ENCODE measurements at places on chromosomes 2 and 18.

DNA sequence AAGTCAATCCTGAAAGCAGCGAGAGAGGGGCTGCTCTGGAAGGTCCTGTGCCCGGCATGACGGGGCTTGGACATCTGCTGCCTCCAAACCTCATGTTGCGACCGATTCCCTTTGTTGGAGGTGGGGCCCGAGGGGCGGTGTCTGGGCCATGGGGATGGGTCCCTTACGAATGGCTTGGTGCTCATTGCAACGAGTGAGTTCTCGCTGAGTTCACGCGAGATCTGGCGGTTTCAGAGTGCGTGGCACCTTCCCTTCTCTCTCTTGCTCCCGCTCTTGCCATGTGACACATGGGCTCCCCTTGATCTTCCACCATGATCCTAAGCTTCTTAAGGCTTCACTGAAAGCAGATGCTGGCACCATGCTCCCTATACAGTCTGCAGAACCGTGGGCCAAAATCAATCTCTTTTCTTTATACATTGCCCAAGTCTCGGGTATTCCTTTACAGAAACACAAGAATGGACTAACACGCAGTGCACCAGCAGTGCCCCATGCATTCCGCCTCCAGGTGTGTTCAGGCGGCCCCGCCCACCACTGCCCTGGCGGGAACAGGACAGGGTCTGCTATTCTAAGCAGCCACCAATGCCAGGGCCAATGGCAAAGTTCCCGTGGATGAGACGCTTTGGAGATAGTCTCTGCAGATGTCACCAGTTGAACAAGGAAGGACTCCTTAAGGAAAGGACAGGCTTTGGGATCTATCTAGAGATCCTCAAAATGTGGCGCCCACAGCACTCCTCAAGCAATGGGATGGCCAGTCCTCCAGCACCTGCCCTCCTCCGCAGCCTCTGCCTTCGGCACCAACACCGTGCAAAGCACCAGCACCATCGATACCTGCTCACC lies 63.4 kb downstream of the ZNF516 start:
- no peaks in the 10 kb centered on the region for H3K27me3 ChIP-seq
- DNase-seq: no peak
- peak overlapping the region; percentile 13 for H3K4me3 ChIP-seq
- no peak overlapping the region for H3K27ac ChIP-seq
- H3K4me1 ChIP-seq: peaks cover 57% of the 10 kb centered on the region
- H3K36me3 ChIP-seq: peaks cover 25% of the 10 kb centered on the region

- peak overlapping the region; percentile 15 for H3K27ac ChIP-seq
- H3K4me1 ChIP-seq: peaks cover 24% of the 10 kb centered on the region
- no peak for DNase-seq
- no peaks in the 10 kb centered on the region for H3K36me3 ChIP-seq
- no peaks in the 10 kb centered on the region for H3K27me3 ChIP-seq
- H3K4me3 ChIP-seq: no peak overlapping the region
These were observed 29.1 kb upstream of the CSRNP3 start for GRCh38 chr2:165440367-165440766.

- no peaks in the 10 kb centered on the region for H3K36me3 ChIP-seq
- H3K4me3 ChIP-seq: peak overlapping the region; percentile 82
- DNase-seq: no peak
These were observed 751 bp upstream of the NMI start for GRCh38 chr2:151289972-151290866.

DNA sequence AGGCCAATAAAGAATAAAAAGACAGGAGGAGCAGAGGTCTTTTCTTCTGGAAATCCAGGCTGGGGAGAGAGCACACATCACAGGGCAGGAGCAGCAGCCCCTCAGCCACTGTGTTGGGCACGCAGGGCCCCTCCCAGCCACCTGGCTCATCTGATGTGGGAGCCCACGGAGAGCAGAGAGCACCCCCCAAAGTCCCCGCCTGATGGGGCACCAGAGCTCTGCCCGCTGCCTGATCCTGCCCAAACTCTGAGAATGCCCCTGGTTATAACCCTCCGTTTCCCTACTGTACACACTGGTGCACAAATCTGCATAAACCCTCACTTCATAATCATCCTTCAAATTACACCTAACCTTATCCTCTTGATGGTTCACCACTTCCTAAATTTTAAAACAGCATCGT lies 111.3 kb downstream of the HDAC4 start:
- H3K27ac ChIP-seq: no peak overlapping the region
- no peak overlapping the region for H3K4me3 ChIP-seq
- DNase-seq: no peak
- peaks cover 90% of the 10 kb centered on the region for H3K4me1 ChIP-seq

DNA sequence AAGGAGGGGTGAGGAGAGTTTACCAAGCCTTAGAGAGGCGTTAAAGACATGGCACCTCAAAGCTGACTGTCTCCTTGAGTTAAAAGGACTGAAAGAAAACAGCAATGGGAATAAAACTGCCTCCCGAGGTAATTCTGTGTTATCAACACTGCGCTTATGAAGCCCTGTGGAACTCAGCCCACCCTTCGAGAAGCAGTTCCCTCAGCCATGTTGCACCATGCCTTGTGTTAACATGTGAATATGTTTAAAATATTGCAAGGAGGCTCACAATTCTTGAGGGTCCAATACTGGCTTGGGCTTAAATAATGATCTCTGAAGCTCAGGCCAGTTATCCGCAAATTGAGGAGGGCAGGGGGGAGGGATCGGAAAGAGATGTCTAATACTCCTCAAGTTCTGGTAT lies 14.7 kb downstream of the KLF7 start:
- H3K27ac ChIP-seq: peak overlapping the region; percentile 7
- no peak for DNase-seq
- H3K27me3 ChIP-seq: no peaks in the 10 kb centered on the region
- H3K4me1 ChIP-seq: peaks cover 72% of the 10 kb centered on the region

- peaks cover 18% of the 10 kb centered on the region for H3K36me3 ChIP-seq
- H3K27ac ChIP-seq: peak overlapping the region; percentile 14
- no peak for DNase-seq
- peak overlapping the region; percentile 18 for H3K4me3 ChIP-seq
These were observed 118.9 kb downstream of the PXDN start for GRCh38 chr2:1625281-1626001.

- H3K27ac ChIP-seq: no peak overlapping the region
- no peaks in the 10 kb centered on the region for H3K4me1 ChIP-seq
- H3K36me3 ChIP-seq: peaks cover 17% of the 10 kb centered on the region
- no peak overlapping the region for H3K4me3 ChIP-seq
- H3K27me3 ChIP-seq: no peaks in the 10 kb centered on the region
These were observed 32.7 kb upstream of the RBM44 start for GRCh38 chr2:237765875-237766274.

- no peaks in the 10 kb centered on the region for H3K27me3 ChIP-seq
- H3K4me3 ChIP-seq: no peak overlapping the region
- H3K27ac ChIP-seq: no peak overlapping the region
- no peaks in the 10 kb centered on the region for H3K4me1 ChIP-seq
- DNase-seq: no peak
- H3K36me3 ChIP-seq: no peaks in the 10 kb centered on the region
These were observed 480.9 kb upstream of the TMEFF2 start for GRCh38 chr2:192675681-192676080.

GRCh38 chr2:9141091-9141667 lies 65.4 kb upstream of the ASAP2 start:
- H3K4me1 ChIP-seq: peaks cover 10% of the 10 kb centered on the region
- DNase-seq: no peak
- no peak overlapping the region for H3K27ac ChIP-seq
- H3K36me3 ChIP-seq: no peaks in the 10 kb centered on the region

DNA sequence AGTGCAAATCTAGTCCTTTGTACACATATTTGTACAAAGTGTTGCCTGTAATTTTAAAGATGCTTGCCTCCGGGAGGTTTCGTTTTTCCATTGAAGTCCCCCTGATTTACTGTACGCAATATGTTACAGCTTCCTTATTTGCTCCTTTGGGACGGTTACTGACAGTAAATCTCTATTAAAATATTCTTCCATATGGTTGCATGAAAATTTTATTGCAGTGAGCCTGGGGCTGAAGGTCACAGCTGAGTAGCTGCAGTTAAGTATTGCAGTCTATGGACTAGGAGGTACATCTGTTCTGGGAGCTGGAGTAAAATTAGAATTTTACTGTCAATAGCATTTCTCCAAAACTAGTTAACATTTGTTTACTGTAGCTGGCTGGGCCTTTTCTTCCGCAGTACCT lies 119.2 kb downstream of the ETAA1 start:
- no peak overlapping the region for H3K27ac ChIP-seq
- DNase-seq: no peak
- H3K36me3 ChIP-seq: peaks cover 4% of the 10 kb centered on the region
- H3K4me3 ChIP-seq: no peak overlapping the region
- no peaks in the 10 kb centered on the region for H3K4me1 ChIP-seq

DNA sequence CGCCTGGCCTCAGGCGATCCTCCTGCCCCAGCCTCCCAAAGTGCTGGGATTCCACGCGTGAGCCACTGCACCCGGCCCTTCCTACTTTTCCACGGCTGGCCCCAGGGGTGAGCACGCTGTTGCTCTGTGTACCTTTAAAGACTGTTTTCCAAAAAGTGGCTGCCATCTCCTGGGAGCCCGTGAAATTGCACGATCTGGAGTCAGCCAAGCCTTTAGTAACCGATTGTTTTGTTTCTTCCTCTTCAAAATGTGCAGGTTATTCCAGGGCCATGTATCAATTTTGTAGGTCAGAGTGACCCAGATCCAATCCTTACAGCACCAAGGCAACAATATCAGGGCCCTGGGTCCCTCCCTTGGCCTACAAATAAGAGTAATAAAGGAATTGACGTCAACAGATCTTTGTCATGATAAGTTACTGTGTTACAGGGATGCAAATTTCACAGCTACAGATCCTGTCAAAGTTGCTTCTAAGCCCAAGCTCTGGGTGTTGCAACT lies 135.6 kb upstream of the ZNF236 start:
- DNase-seq: peak; percentile 57
- H3K4me3 ChIP-seq: no peak overlapping the region
- H3K27me3 ChIP-seq: peaks cover 4% of the 10 kb centered on the region

- H3K27ac ChIP-seq: no peak overlapping the region
- H3K36me3 ChIP-seq: no peaks in the 10 kb centered on the region
- no peaks in the 10 kb centered on the region for H3K4me1 ChIP-seq
- DNase-seq: no peak
- H3K27me3 ChIP-seq: no peaks in the 10 kb centered on the region
These were observed 123.5 kb downstream of the OSBPL6 start for GRCh38 chr2:178317811-178318210.

GRCh38 chr18:39238981-39239660 lies 1673.5 kb upstream of the CELF4 start:
- no peak overlapping the region for H3K27ac ChIP-seq
- peaks cover 6% of the 10 kb centered on the region for H3K36me3 ChIP-seq
- no peak for DNase-seq

GRCh38 chr2:197245829-197246804 lies 64.5 kb downstream of the ANKRD44 start:
- no peaks in the 10 kb centered on the region for H3K27me3 ChIP-seq
- no peak overlapping the region for H3K4me3 ChIP-seq
- H3K27ac ChIP-seq: no peak overlapping the region
- DNase-seq: no peak

DNA sequence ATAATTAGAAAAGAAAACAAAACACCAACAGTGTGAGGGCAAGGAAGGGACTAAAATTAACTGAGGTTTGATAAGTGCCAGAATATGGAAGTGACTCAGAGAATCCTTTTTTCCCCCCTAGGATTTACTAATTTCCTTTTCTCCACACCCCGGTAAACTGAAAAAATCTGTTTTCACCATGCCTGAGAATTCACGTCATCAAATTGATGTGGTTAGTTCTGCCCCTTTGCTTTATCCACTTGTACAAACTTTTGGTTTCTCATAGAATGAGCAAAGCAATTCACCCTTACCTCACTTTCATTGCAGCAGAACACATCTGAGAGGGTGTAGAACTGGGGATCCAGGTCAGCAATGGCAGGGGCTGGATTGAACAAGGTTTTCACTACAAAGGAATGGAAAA lies 57.8 kb downstream of the RBKS start:
- H3K4me3 ChIP-seq: no peak overlapping the region
- H3K27ac ChIP-seq: no peak overlapping the region
- H3K27me3 ChIP-seq: no peaks in the 10 kb centered on the region
- H3K36me3 ChIP-seq: no peaks in the 10 kb centered on the region
- no peak for DNase-seq

Measured in neural crest cell (in vitro differentiated cells).